ENCODE measurements at places on chromosomes 7 and 10.

GRCh38 chr7:91771394-91771793 is 109.1 kb downstream of the MTERF1 start:
- DNase-seq = no peak

GRCh38 chr7:24963218-24963617 is 16.8 kb downstream of the OSBPL3 start:
- DNase-seq = no peak

- DNase-seq = no peak
Measured at GRCh38 chr7:148856578-148856881, 27.6 kb downstream of the EZH2 start.

- no peak for DNase-seq
Measured at GRCh38 chr10:128657548-128657947, 531.3 kb upstream of the MKI67 start.

GRCh38 chr10:110151971-110152370 is 55.4 kb upstream of the MXI1 start:
- DNase-seq = no peak

- DNase-seq = no peak
Measured at GRCh38 chr10:79132681-79133381, 64.1 kb downstream of the ZMIZ1 start.

- no peak for DNase-seq
Measured at GRCh38 chr10:132057191-132057681, 8.5 kb upstream of the JAKMIP3 start.

DNA sequence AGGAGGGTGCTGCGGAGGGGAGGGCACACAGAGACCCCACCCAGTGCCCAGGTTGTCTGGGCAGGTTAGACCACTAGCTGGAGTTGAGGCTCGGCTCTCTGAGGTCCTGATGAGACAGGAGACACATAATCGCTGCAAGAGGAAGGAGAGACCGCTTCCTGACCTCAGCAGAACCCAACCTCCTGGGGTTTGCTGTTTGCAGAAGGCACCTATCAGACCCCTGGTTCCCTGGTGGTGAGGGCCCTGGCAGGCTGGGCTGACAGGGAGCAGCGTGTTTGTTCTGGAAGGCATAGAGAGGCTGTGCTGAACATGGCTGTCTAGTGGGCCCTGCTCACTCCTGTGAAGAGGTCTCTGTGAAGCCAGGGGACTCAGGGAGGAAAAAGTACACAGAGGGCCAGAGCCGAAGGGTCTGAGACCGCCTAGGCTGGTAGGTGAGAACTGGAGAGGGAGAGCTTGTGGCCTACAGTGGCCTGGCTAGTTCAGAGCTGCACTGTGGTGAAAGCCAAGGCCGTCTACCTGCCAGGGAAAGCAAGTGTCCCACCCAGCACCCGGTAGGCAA is 39.4 kb upstream of the NPFFR1 start:
- no peak for DNase-seq

DNA sequence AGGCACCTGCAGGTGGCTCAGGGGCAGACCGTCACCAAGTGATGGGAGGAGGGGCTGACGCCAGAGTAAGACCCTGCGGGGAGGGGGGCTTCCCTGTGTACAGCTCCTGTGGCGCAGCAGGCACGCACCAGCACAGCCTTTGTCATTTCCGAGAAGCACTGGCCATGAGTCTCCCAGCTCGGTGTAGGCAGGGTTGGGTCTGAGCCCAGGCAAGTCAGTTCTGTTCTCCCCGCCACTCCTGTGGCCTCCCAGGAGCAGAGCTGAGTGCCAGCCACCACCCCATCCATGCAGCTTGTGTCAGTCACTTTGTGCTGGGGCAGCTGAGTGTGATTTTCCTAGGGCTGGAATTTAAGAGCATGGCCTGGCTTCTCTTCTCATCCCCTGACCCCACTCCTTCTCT is 13.2 kb downstream of the CPSF4 start:
- DNase-seq = no peak

- DNase-seq = no peak
Measured at GRCh38 chr10:31808258-31809218, 120.1 kb downstream of the ARHGAP12 start.

DNA sequence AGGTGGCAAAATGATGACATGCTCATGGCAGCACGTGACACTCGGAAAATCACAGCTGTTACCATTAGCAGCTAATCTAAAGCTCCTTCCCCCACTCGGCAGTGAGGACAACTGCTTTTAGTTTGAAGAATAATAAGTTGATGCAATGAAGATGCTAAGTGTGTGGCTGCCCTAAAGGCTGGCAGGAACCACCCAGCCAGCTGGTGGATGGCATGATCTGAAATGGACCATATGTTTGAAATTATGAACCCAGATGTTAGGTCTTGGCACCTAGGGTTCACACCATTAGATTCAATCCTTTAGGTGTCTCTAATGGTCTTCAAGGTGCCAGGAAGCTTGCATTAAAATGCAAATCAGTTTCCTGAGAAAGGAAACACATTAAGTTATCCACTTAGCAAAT is 230.1 kb downstream of the WDR11 start:
- no peak for DNase-seq

GRCh38 chr7:90968871-90969270 is 295.4 kb upstream of the FZD1 start:
- DNase-seq = no peak

GRCh38 chr10:55048830-55049498 is 247.9 kb upstream of the PCDH15 start:
- no peak for DNase-seq

DNA sequence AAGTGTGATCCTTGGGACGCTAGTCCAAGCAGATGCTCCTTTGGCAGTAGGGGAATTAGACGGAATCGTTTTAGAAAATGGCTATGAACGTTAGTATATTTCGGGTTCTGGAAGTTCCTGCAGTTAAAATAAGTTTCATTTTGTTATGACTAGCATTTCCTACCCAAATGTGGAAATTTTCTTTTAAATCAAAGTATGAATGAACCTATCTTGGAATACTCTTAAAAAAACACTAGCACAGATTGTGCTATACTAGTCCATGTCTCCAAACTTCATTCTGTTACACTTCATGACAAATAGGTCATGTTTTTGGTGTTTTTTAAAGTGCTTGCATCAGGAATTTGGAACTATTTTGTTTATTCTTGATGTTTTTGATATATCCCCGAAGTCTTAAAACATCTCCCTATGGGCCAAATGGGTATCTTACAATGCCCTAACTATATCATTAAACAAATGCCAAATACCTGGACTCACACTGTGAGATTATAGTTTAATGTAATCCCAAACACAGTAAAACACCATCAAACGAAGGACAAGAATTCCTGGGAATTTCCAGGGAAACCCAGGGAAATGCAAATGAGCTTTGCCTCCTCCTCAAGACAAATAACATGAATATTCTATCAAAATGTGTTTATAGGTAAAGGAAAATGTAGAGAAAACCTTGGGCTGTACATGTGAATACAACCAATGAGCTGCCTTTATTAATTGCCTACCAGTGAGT is 75.9 kb upstream of the PTPRZ1 start:
- DNase-seq = no peak

GRCh38 chr10:84432891-84433290 is 104.5 kb downstream of the CCSER2 start:
- no peak for DNase-seq

GRCh38 chr7:69912846-69913245 is 314.6 kb downstream of the AUTS2 start:
- no peak for DNase-seq

DNA sequence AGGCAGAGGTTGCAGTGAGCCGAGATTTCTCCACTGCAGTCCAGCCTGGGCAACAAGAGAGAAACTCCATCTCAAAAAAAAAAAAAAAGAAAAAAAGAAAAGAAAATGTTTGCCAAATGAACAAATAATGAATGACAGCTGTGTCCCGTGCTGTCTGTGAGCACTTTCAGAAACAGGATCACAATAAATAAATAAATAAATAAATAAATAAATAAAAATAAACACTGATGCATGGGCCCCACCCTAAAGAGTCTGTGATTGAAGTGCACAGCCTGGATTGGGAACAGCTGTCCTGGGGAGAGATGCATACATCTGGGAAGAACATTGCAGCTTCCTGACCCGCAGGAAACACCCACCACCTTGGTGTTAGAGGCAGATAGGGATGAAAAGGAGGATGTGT is 123.6 kb downstream of the NPTX2 start:
- DNase-seq = no peak
